ENCODE measurements at places on chromosomes 4 and X.

DNA sequence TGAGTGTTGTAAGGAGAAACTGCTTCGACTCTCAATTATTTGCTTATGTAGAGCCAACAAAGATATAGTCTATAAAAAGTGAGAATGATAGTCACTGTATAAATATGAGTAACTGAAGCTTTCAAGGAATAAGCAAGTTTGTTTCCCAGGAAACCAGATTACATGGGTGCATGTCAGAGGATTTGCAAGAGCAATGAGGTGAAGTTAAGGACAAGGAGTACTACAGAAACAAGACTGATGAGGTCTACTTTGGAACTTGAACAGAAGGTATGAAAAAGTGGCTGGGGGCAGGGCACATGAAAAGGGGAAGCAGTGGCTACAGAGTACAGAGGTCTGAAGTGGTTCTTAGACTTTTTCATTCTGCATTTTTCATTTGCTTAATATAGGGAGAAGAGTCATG is 321.0 kb upstream of the CXXC4 start:
- no peak for DNase-seq

GRCh38 chr4:8419222-8420041 is 21.1 kb downstream of the ACOX3 start:
- DNase-seq: no peak

GRCh38 chrX:154748712-154749339 is 2.1 kb downstream of the GAB3 start:
- no peak for DNase-seq

GRCh38 chr4:15891312-15891711 is 47.2 kb downstream of the FGFBP1 start:
- DNase-seq: no peak

DNA sequence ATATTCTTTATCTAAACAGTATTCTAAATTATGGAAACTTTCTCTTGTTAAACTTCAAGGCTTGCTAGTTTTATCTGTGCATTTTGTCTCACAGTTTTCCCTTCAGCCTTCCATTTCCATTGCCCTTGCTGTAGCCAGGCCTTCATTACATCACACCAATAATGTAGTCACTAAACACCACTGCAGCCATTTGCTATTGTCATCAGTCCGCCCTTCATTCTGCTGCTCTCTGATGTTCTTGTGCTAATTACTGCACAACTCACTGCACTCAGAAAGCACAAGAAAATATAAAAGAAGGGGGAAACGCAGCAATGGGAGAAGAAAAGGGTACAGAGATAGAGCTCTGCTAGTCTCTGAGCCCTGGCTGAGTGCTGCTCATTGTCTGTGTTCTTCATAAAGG is 239.6 kb upstream of the FSTL5 start:
- DNase-seq: no peak

GRCh38 chrX:9848718-9849479 is 62.7 kb downstream of the SHROOM2 start:
- DNase-seq: no peak

DNA sequence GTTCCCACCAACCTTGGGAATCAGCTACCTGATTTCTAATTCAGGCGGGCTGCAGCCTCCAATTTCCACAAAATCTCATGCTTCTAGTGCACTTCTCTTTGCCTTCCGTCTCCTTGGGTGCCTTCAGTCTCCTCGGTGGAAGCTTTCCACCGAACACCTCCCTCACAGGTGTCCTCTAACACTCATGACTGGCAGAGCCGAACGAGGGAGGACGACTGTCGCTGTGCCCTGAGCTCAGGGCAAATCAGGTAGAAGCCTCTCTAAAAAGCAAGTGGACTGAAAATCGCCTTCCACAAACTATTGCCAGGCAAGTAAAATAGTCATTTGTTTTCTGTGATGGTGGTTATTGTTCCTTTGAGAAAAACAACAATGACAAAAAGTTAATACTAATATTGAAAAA is 176.1 kb upstream of the PPARGC1A start:
- DNase-seq: no peak

- no peak for DNase-seq
Observed at GRCh38 chr4:125043486-125043885, 271.3 kb upstream of the FAT4 start.

GRCh38 chrX:8484360-8484949 is 19.8 kb downstream of the VCX3B start:
- DNase-seq: no peak

- no peak for DNase-seq
Observed at GRCh38 chr4:124152132-124152531, 560.4 kb downstream of the ANKRD50 start.

DNA sequence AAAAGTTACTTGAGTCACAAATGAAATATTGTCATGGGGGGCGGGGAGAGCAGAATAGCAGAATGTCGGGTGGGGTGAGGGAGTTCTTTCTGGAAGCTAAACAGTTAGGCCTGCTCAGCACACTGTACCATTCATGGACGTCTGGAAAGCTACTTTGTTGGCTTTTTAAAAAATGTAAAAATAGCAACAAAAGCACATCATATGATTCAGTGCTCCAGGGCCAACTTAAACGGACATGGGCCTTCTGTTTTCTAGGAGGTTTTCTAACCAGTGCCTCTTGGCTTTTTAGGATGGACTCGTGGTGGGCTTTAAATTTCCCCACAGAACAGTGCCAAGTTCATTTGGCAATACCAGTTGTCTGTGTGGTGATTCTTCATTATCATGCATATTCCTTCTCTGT is 57.4 kb upstream of the CLCN4 start:
- DNase-seq: no peak

GRCh38 chr4:65791812-65792308 is 121.6 kb upstream of the EPHA5 start:
- DNase-seq: no peak

DNA sequence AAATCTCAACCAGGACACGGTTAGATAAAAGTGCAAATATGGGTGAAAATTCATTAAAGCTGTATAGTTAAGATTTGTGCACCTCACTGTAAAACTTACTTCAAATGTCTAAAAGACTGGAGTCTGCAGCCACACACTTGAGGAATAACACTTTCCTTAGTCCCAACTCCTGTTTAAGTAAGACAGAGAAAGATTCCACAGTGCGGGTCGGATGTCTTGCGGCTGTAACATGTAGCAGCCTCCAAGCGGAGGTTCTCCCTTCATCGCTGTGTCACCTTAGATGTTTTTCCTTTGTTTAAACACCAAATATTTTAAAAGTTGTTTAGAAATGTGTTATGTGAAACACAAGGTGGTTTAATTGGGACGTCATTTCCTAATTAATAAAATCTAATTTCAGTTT is 905 bp upstream of the MAEA start:
- DNase-seq: no peak

- DNase-seq: no peak
Observed at GRCh38 chr4:2220016-2220630, 21.8 kb downstream of the HAUS3 start.

DNA sequence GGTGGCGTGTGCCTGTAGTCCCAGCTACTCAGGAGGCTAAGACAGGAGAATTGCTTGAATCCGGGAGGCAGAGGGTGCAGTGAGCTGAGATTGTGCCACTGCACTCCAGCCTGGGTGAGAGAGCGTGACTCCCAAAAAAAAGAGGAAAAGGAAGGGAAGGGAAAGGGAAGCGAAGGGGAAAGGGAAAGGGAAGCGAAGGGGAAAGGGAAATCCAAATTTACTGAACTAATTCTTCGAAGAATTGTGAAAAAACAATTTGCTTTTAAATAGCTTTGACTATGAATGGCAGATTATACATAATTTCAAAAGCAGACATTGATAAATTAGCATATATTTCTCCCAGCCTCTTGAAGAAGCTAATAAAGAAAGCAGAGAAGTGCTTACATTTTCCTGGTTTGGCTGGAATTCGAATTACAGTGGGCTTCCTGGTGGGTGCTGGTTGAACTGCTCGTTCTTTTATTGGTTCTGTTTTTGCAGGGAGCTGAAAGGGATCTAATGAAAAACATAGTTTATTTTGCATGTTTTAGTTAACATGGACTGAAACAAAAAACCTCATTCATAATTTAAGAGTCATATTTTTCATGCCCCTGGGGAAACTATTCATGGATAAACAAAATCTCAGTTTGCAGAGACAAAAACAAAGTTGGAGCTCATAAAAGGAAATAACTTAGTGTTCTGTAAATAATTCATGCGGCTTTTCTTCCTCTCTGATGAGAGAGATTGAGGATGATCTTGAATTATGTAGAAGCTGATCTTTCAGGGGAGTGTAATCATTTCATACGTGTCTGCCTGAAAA is 66.0 kb downstream of the RPS3A start:
- no peak for DNase-seq

- DNase-seq: no peak
Observed at GRCh38 chr4:2792711-2793585, at the start of gene SH3BP2. SH3BP2 (plus strand) TSS chr4:2793085; CDS start chr4:2820618, 27,533 bp downstream.

- DNase-seq: no peak
Observed at GRCh38 chr4:83498187-83498586, 13.3 kb upstream of the ABRAXAS1 start.

GRCh38 chrX:141405486-141405852 is 163.2 kb upstream of the SPANXC start:
- DNase-seq: no peak

GRCh38 chr4:165680821-165681220 is 192.2 kb upstream of the TLL1 start:
- no peak for DNase-seq

GRCh38 chr4:153798901-153799693 is 10.2 kb upstream of the SFRP2 start:
- no peak for DNase-seq

GRCh38 chrX:99095965-99096635 is 1314.0 kb downstream of the PCDH19 start:
- no peak for DNase-seq

GRCh38 chrX:113157496-113157895 is 316.9 kb upstream of the AMOT start:
- DNase-seq: no peak

- no peak for DNase-seq
Observed at GRCh38 chr4:20882500-20882899, 182.2 kb downstream of the PACRGL start.

DNA sequence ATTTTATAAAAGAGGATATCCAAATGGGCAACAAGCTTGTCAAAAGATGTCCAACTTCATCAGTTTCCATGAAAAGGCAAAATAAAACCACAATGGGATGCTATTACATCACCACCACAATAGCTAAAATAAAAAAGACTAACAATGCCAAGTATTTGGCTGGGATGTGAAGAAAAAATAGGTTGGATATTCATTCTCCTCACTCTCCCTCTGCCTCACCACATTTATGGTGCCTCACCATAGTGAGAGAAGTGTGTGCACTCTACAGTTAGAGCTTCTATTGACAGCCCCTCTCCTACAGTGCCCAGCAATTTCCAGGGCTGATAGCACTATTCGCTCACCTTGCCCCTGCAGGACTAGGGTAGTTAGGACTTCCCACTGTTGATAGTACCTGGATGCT is 25.5 kb downstream of the VEGFC start:
- no peak for DNase-seq

GRCh38 chrX:132068405-132068804 is 45.3 kb downstream of the STK26 start:
- no peak for DNase-seq

DNA sequence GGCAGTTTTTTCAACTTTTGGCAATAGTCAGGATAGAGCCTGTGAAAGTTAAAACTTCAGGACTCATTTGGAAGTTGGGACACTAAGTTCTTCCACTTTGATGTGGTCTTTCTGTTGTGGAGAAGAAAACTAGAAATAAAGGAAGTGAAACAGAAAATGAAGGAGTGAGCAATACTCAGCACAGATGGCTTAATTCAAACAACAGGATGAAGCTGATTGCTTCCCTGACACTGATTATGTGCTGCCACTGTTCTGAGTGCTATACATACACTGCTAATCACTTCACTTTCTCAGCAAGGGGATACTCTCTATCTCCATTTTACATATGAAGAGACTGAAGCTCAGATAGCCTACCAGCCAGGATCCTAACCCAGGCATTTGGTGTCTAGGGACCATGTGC is 235.1 kb upstream of the CPEB2 start:
- DNase-seq: no peak

- no peak for DNase-seq
Observed at GRCh38 chrX:26414534-26414933, 198.6 kb downstream of the MAGEB5 start.

- DNase-seq: no peak
Observed at GRCh38 chrX:3166670-3167455, 125.6 kb downstream of the ARSF start.

DNA sequence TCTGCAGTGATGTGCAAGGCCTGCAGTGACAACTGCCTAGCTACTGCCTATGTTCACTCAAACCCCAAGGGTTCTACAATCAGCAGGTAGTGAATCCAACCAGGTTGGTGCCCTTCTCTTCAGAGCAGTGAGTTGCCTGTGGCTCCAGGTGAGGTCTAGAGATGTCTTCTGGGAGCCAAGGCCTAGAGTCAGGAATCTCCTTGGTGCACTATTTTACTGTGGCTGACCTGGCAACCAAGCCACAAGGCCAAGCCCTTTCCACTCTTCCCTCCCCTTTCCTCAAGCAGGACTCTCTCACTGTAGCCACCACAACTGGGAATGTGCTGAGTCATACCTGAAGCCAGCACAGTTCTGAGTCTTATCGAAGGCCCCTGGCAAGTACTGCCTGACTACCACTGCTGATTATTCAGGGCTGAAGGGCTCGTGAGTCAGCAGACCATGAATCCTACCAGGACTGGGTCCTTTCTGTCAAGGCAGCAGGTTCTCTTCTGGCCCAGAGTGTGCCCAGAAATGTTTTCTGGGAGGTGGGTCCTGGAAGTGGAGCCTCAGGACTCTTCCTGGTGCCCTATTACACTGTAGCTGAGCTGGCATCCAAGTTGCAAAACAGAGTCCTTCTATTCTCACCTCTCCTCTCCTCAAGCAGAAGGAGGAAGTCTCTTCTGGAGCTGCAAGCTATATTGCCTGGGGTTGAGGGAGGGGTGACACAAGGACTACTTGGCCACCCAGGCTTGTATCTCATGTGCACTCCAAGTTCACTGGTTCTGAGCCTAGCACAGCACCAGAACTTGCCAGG is 111.6 kb downstream of the BTC start:
- DNase-seq: no peak

DNA sequence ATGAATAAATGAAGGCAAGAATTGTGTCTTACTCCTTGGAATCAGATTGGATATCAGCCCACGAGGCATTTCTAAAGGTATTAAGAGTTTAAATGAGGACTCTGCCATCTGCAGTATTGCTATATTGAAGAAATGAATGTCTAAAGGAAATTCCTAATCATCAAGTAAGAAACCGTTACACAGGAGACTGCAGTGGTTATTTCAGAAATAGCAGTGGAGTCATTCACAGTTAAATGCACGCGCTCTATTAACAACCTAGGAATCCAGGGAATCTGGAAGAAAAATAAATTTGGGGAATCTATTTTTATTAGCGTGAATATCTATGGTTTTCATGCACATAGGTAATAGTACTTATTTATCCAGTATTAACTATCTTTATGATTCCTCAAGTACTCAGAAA is 334.2 kb downstream of the TENM3 start:
- DNase-seq: no peak

DNA sequence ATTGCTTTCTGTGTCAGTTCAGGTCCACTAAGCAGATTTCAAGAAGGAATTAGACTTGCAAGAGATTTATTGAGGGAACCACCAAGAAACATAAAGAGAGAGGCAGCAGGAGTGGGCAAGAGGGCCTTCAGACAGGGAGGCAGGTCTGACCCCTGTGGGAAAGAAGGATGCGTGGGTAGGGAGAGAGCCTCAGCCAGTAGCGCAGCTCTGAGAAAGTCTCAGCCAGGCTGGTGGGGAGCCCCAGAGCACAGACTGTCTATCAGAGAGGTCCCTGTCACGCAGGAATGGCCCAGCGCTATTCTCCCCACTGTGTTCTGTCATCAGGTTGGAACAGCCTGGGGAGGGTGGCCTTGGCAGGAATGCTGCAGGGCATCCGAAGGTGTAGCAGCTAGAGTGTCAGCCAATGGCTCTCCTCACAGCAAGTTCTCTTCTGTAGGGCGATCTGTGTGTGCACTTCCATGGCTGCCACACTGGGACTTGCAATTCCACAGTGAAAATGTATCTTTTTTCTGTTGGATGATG is 48.0 kb downstream of the OTC start:
- DNase-seq: no peak
